ENCODE measurements at places on chromosomes 3 and 15. TPM values are rescaled to one million over a fixed set of nuclear protein-coding genes. Genes with fewer than 3 reads are reported as not detected.
A peak's percentile ranks its signal among the peaks of the same experiment; 100 is the strongest.

Gene CPN2
- not detected for total RNA-seq

DNA sequence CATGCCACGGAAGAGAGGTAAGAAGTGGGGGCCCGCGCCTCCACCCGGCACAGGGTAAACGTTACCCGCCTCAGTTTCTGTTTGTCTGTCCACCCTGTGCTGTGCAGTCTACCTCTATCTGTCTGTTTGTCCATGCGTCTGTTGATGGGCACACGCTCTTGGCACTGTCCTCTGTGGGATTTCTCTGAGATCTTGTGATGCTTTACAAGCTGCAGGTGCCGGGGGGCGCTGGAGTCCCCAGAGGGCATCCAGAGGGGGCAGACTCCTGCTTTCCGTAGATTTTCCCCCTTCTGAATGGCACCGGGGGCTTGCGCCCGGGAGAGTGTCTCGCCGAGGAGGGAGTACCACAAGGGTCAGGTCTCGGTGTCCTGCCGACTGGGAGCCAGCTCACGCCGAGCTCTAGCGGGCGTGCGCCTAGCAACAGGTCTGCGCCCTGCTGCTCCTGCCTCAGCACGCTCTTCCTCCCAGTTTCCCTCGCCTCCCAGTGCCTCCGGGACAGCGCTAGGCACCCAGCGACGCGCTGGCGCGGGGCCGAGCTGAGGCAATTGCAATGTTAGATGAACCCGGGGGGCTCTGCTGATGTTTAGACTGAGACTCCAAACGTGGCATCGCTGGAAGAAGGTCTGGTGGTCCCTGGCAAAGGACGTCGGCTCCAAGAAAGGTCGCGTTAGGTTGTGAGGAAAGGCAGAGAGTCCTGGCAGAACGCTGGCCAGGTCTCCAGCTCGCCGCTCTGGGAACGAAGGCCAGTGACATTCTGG lies 667 bp downstream of the CEMIP start:
- no peaks in the 10 kb centered on the region for H3K36me3 ChIP-seq
- H3K4me3 ChIP-seq, result peak overlapping the region; percentile 46
- DNase-seq, result no peak

DNA sequence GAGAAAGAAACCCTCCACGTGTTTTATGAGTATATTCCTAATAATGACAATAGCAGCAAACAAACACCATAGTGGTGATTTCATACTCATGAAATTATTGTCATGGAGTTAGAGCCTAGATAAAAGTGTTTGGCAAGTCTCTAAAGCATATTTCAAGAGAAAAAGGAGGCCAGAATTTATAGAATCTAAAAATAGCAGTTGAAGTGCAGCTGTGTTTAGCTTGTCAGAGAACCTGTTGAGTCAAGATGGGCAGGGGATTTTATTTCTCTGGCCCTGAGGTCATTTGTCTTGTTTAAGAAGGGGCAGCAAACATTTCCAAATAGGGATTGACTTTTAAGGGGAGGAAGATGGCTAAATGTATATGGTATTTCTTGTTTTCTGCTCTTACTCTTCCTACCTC lies 279.6 kb upstream of the CTDSPL start:
- no peaks in the 10 kb centered on the region for H3K36me3 ChIP-seq
- no peaks in the 10 kb centered on the region for H3K4me1 ChIP-seq
- DNase-seq, result no peak
- no peak overlapping the region for H3K27ac ChIP-seq

- peaks cover 8% of the 10 kb centered on the region for H3K36me3 ChIP-seq
- H3K4me3 ChIP-seq, result no peak overlapping the region
- no peak overlapping the region for H3K27ac ChIP-seq
- H3K27me3 ChIP-seq, result no peaks in the 10 kb centered on the region
- DNase-seq, result no peak
Observed at GRCh38 chr15:30877070-30877469, 26.6 kb upstream of the FAN1 start.

- H3K4me1 ChIP-seq, result no peaks in the 10 kb centered on the region
- DNase-seq, result peak; percentile 46
- H3K27ac ChIP-seq, result no peak overlapping the region
- peaks cover 8% of the 10 kb centered on the region for H3K27me3 ChIP-seq
- no peak overlapping the region for H3K4me3 ChIP-seq
Observed at GRCh38 chr15:82663186-82663600, 16.0 kb upstream of the CPEB1 start.

DNA sequence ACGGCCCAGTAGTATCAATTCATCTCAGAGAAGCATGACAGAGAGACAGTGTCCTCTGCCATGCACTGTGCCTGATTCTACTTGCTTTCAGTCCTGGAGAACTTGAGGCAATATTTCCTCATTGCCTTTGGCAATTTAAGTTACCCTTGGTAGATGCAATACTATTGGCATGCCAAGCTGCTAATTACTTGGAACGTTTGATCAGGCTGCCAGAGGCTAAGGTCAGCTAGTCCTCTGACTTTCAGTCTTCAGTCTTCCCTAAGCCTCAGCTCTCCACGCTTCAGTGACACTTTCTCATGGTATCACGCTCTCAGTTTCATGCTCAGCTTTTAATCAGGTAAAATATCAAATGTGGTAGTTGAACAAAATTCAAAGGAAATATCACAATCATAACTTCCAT lies 13.1 kb upstream of the OSBPL11 start:
- no peaks in the 10 kb centered on the region for H3K4me1 ChIP-seq
- no peak overlapping the region for H3K4me3 ChIP-seq
- no peaks in the 10 kb centered on the region for H3K36me3 ChIP-seq
- peaks cover 10% of the 10 kb centered on the region for H3K27me3 ChIP-seq

- DNase-seq, result no peak
- H3K4me1 ChIP-seq, result no peaks in the 10 kb centered on the region
- H3K4me3 ChIP-seq, result no peak overlapping the region
- peaks cover 4% of the 10 kb centered on the region for H3K27me3 ChIP-seq
- no peaks in the 10 kb centered on the region for H3K36me3 ChIP-seq
- no peak overlapping the region for H3K27ac ChIP-seq
Observed at GRCh38 chr15:32743411-32744140, 25.8 kb downstream of the GREM1 start.

DNA sequence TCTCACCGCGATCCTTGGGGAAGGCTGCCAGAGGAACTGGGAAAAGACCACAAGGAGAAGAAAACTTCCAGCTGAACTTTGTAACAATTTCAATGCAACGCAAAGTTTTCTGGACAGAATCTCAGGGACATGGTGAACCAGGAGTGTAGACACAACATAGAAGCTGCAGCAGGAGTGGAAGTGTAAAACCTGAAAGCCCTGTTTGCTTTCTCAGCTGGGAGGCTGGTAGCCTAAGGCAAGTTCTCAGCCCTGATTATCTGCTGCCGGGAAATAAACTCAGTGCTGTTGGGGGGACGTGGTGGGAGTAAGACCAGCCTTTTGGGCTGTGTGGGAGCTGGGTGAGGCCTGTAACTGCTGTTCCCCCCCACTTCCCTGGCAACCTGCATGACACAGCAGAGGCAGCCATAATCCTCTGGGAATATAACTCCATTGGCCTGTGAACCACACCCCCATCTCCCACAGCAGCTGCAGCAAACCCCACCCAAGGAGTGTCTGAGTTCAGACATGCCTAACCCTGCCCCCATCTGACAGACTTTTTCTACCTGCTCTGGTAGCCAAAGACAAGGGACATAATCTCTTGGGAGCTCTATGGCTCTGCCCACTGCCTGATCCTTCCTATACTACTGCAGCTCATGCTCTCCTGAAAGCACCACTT lies 106.7 kb downstream of the ZNF621 start:
- no peaks in the 10 kb centered on the region for H3K4me1 ChIP-seq
- DNase-seq, result no peak
- H3K4me3 ChIP-seq, result no peak overlapping the region
- H3K27me3 ChIP-seq, result peaks cover 20% of the 10 kb centered on the region

GRCh38 chr3:30693470-30694120 lies 87.2 kb downstream of the TGFBR2 start:
- H3K27ac ChIP-seq, result peak overlapping the region; percentile 88
- no peak overlapping the region for H3K4me3 ChIP-seq
- DNase-seq, result peak; percentile 31
- H3K36me3 ChIP-seq, result peaks cover 82% of the 10 kb centered on the region
- peaks cover 81% of the 10 kb centered on the region for H3K4me1 ChIP-seq

DNA sequence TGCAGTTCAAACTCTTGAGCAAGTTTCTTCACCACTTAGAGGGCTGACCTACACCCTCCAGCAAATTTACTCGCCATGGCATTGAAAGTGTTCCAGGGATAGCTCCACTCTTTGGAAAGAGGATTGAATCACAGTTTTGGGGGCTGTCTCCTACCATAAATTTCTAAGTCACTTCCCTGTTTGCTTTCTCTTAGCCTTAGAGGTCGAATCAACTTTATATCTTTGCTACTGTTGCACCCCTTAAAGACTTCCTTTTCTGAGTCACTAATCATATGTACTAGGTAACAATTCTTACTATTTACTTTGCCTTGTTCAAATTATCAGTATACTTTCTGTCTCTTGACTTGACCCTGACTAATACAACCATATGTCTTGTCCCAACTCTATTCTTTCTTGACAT lies 1151.8 kb upstream of the ALCAM start:
- DNase-seq, result no peak
- no peaks in the 10 kb centered on the region for H3K27me3 ChIP-seq
- H3K4me1 ChIP-seq, result no peaks in the 10 kb centered on the region
- no peak overlapping the region for H3K27ac ChIP-seq

GRCh38 chr3:39185959-39186691 lies 6.3 kb downstream of the XIRP1 start:
- peaks cover 11% of the 10 kb centered on the region for H3K4me1 ChIP-seq
- no peak overlapping the region for H3K27ac ChIP-seq
- no peaks in the 10 kb centered on the region for H3K36me3 ChIP-seq
- no peak overlapping the region for H3K4me3 ChIP-seq
- DNase-seq, result no peak

DNA sequence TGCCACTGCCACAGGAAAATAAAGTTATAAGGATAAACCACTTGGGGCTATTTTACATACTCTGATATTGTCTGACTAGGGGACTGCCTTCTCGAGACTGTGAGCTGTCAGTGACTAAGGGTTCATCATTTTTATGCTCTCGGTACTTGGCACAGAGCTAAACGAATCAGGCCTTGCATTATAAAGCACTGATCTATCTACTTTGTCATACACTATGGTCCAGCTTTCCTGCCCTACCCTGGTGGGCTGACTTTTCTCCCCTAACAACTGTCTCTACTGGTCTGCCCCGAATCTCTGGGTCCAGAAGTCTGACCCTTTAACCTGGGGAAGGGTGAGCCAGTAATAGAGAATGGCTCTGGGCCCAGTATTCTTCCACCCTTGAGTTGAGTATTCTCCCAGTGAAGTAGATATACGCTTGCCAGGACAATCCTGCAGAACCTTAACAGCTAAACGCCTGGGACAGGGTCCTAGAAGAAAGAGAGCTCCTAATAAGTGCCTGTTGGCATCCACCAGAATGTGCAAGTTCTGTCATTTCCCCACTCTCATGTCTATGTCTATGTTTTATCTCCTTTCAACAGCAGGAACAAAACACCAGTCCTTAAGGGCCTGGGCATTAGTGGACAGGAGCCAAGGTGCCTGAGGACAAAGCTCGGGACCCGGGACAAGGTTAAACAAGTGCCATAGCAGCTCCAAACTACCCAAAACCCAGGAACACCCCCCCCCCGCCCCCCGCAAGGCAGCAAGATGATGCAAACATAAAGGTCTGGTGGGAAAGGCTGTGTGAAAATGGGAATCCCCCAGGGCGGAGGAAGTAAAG lies 1.2 kb downstream of the LARP6 start:
- peak overlapping the region; percentile 48 for H3K4me3 ChIP-seq
- peaks cover 6% of the 10 kb centered on the region for H3K4me1 ChIP-seq
- H3K27me3 ChIP-seq, result peaks cover 59% of the 10 kb centered on the region

DNA sequence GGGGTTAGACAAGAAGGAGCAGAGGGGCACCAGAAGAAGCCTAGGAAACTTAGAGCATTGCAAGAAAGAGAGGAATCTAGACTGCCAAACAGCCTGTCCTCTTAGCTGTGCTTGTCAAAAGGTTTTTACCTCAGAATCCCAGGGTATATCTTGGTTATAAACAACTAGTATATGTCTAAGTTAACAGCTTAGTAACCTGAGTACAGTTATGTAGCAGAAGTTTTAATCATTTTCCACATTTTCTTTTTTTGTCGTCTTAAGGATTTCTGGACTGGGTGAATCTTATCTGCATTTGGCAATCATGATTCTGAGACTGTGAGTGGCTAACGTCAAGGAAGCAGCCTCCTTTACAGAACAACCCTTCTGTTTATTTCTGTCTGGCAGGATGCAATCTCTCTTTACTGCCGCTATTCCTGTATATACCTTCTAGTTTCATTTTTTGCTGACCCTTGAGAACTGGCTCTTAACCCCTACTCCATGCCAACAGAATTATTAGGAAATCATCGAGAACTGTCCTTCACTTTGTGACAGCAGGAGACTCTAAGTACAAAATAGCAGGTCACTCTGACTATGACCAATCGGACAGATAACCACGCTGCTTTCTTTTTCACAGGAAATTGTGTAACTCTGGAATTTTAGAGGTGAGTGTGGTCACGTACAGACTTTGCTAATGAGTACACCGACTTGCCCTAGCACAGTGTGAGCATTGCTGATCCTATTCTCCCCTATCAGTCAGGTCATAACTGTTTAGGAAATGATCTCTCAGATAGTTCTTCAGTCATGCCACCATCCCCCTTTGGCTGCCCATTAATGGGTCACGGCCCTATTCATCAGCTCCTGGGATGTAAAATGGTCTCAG lies 3.3 kb upstream of the CP start:
- peaks cover 26% of the 10 kb centered on the region for H3K4me1 ChIP-seq
- H3K36me3 ChIP-seq, result peaks cover 4% of the 10 kb centered on the region
- no peaks in the 10 kb centered on the region for H3K27me3 ChIP-seq
- H3K27ac ChIP-seq, result peak overlapping the region; percentile 79

- H3K36me3 ChIP-seq, result peaks cover 6% of the 10 kb centered on the region
- no peaks in the 10 kb centered on the region for H3K27me3 ChIP-seq
- H3K4me3 ChIP-seq, result no peak overlapping the region
- DNase-seq, result no peak
- peak overlapping the region; percentile 85 for H3K27ac ChIP-seq
Observed at GRCh38 chr3:106120356-106120755, 251.5 kb upstream of the CBLB start.

DNA sequence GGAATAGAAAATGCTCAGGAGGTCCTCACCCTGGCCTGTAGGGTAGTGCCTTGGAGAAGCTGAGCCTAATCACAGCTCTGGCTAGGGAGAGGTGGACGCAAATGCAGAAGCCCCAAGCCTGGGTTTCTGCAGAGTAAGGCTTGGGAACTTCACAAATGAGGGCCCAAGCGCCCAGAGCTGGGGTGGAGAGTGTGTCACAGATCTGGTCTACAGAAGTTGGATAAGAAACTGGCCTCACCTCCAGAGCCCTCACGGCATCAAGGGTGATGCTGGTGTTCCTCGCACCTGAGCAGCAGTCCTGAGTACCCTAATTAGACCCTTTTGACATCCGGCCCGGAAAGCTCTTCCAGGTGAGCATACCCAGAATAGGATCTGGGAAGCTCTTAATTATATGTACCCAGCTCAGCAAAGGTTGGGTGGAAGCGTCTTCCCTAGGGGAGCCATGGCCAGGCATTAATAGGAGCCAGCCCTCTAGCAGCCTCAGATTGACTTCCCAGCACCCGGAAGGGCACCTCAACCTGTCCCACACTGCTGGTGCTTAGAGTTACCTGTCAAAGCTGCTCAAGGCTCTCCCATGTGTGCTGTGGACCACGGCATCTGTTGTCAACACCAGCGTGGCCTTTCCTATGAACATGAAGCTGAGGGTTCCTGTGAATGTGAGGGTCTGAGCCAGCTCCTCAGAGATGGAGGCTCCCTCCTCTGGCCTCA lies 31.8 kb downstream of the RBM5 start:
- no peaks in the 10 kb centered on the region for H3K27me3 ChIP-seq
- peaks cover 5% of the 10 kb centered on the region for H3K36me3 ChIP-seq
- no peak overlapping the region for H3K4me3 ChIP-seq
- no peak for DNase-seq
- H3K4me1 ChIP-seq, result peaks cover 3% of the 10 kb centered on the region
- H3K27ac ChIP-seq, result no peak overlapping the region
